ENCODE measurements at places on chromosomes 12 and 14. TPM values are rescaled to one million over a fixed set of nuclear protein-coding genes. Genes with fewer than 3 reads are reported as not detected.

DNA sequence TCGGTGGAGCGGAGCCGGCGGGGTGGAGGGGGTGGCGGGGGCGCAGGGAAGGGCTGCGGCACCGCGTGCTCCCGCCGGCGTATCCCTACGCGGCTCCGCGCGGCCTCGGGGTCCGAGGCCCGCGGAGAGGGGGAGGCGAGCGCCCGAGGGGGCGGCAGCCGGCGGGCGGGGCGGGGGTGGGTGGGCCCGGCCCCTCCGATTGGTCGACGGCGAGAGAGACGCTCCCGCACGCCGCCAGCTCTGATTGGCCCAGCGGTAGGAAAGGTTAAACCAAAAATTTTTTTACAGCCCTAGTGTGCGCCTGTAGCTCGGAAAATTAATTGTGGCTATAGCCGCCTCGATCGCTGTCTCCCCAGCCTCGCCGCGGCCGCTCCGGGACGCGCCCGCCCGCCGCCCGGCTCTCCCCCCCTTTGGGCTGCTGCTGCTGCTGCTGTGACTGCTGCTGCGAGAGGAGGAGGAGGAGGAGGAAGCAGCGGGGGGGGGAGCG lies at the start of gene FOXG1:
TSS of gene FOXG1 (plus strand) at position 319 of the 487 bp plus-strand sequence. CDS start 493 bp downstream, outside the sequence.
- no peak for DNase-seq

GRCh38 chr12:3202734-3203446 lies 125.7 kb downstream of the TSPAN9 start:
- DNase-seq: peak; percentile 64

GRCh38 chr12:50066402-50066801 lies 9.0 kb downstream of the ASIC1 start:
- no peak for DNase-seq

GRCh38 chr12:84075991-84076390 lies 836.6 kb downstream of the SLC6A15 start:
- DNase-seq: no peak

- peak; percentile 96 for DNase-seq
Observed at GRCh38 chr14:72476657-72477499, 417.0 kb downstream of the DPF3 start.

GRCh38 chr14:52332269-52332668 lies 18.2 kb downstream of the PTGER2 start:
- DNase-seq: no peak

- peak; percentile 56 for DNase-seq
Observed at GRCh38 chr14:60721326-60722106, 2.6 kb downstream of the SIX4 start.

DNA sequence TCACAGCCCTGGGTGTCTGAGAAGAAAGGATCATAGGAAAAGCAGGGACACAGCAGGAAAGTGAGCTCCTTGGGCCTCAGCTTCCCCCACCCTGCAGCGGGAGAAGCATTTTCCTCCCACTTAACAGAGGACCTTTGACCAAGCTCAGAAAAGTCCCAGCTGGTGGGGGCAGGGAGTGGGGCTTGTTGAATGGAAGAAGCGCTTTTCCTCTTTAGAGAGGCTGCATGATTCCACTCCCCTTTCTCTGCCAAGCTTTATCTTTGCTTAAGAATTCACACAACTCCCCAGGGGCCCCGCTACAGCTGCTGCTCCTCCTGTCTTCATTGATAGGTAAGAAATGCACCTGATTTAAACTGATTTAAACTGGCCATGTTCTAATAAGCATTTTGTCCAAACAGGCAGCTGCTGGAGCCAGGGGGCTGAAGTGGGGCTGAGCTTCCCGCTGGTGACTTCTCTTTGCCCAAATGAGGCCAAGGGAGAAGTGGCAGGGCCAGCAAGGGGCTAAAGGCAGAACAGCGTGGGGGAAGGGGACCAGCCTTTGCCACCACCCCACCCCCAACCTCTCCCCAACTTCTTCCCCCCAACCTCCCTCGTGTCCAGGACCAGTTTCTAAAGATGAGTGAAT lies 1.7 kb upstream of the PAPLN start:
- no peak for DNase-seq

- DNase-seq: no peak
Observed at GRCh38 chr12:99824900-99825542, 159.7 kb downstream of the ANKS1B start.

GRCh38 chr12:49388682-49389386 lies 21.6 kb downstream of the SPATS2 start:
- peak; percentile 82 for DNase-seq

EPYC gene
- not detected for total RNA-seq

TAS2R8 gene
- not detected for total RNA-seq
